Stimulated activated CD8-positive, alpha-beta memory T cell treated with anti-CD3 and anti-CD28 coated beads, Interleukin-7, amount 100 ng/mL, for 4 hours (primary cell): ENCODE measurements at places on chromosomes 16 and 17.

- DNase-seq, result no peak
Measured at GRCh38 chr17:67491681-67492024, 114.6 kb downstream of the PITPNC1 start.

GRCh38 chr17:55925440-55925839 is 174.6 kb downstream of the PCTP start:
- DNase-seq, result no peak

DNA sequence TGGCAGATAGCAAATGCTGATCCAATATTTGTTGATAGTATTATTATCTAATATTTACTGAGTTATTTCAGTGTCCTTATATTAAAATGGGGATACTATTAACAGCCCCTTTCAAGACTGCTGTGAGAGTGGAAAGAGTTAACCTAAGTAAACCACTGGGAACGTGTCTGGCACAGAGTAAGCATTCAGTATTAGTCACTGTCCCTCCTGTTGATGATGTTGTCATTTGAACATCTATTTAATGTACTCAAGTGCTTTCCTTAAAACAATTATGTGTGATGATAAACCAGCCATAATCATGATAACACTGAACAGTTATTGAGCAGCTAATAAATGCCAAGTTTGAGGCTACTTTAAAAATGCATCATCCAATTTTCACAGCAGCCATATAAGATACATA is 135.7 kb upstream of the XYLT1 start:
- DNase-seq, result no peak

GRCh38 chr17:13952009-13952750 is 117.1 kb upstream of the COX10 start:
- no peak for DNase-seq

DNA sequence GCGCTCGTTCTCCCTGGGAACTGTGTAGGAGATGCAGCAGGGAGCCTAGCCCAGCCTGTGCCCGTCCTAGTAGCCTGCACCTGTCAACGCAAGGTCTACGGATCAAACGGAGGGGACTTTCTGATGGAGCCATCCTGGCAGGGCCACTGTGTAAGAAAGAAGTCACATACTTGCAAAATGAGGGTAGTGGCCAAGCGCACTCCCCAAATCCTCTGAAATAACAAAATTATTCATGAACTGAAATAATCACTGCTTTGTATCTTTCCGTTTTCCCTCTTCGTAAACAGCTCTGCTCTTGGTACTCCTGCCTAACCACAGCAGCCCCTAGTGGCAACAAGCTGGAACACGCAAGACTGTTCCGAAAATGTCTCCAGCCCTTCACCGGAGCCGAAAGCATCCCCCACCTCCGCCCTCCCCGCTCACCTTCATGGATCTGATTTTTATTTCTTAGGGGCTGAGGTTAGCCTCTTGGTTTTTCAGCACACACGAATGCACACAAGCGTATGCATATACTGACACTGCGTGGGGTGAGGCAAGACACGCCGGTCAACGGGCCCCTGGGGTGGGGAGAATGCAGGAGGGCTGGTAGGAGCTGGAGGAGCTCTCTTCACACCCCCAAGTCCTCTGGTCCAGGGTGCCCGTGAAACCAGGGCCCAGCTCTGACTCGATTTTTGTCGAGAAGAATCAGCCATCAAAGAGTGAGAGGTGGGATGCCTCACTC is 100.8 kb downstream of the ABCC12 start:
- no peak for DNase-seq

GRCh38 chr16:23635958-23636357 is 5.2 kb downstream of the PALB2 start:
- no peak for DNase-seq

DNA sequence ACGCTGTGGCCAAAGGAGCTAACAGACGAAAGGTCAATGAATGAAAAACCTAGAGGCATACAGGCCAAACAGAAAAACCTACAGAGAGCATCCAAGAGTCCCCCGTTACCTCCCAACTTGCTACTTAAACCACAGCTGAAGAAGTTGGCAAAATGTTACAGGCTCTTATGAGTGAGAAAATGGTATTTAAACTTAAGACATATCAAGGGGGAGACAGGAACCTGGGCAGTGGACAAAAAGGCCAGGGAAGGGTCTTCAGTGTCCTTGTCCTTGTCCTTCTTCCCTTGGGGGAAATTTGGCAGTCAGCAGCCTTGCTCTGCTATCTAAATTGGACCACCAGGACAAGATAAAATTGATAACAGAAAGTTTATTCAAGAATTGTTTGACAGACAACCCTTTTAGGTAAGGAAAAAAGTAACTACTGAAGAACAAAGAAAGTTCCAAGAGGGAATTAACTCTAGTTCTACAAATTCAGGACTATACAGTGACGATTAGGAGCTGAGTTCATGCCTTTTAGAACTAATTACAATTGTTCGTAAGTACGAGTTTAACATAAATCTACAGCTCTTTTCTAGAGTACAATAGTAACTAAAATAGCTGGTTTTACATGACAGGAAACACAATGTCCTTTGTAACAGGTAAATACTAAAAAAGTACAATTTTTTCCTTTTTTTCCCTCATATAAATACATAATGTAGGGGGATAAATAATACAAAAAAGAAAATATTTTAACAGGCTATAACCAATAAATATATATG is 3.8 kb upstream of the HOXB2 start:
- no peak for DNase-seq

- peak; percentile 45 for DNase-seq
Measured at GRCh38 chr17:68296217-68297191, 5.2 kb downstream of the ARSG start.

DNA sequence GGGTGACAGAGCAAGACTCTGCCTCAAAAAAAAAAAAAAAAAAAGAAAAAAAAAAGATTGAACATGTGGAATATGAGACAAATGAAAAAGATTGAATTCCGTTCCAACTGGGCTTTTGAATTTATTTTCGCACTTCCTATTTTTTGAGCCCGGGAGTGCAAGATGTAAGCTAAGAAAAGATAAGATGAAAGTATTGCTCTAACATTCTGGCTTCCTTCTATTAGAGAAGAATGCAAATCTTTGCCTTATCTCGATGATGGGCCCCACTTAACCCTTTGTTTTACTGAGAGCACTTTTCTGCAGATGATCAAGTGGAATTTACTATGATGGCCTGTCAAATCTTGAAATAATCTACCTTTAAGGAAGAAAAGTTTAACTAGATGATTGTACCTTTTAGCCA is 96.3 kb downstream of the WWOX start:
- no peak for DNase-seq

DNA sequence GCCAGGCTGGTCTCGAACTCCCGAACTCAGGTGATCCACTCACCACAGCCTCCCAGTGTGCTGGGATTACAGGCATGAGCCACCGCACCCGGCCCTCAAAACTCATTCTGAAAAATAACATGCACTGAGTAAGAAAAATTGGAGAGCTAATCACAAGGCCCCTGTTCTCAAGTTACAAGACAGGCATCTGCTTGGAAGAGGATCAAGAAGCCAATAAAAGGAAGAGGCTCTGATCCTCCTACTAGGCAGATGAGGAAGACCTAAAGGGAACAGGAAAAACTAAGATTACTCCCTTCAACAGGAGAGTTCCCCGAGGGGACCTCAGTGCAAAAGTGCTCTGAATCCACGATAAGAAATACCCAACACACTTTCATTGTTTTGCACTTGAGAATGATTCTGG is 18.4 kb downstream of the BLMH start:
- DNase-seq, result no peak

DNA sequence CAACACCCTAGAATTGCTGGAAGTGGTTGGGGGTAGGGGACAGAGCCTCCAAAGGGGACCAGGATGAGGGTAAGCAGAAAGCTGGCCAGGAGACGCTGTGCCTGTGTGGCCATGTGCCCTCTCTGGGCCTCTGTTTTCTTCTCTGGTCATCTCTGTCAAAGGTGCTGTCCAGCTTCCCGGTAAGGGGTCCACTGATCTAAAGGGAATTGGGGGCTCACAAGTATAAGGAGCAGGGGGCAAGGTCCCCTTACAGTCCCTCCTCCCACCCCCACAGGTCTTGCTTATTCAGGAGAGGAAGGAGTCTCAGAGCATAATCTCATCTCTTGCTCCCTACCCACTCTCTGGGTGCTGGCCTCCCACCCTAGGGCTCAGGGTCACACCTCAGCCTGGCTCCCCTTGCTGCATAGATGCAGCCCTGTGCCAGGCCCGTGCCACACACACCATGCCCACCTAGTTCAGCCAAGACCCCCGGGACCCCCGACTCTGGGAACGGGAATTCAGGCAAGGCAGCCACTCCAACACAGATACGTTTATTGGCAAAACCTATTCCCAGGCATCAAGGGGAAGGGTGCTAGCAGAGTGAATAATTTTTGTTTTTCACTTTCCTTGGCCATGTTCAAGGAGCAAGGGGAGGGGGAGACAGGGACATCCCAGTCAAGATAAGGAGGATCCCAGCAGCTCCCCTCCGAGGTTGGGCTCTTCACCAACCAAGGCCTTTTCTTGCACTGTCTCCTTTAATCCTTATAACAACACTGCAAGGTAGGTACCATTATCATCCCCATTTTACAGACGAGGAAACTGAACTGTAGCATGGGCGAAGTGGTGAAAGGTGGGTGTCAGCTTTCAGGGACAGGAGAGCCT is 19.8 kb downstream of the SLC4A1 start:
- no peak for DNase-seq

DNA sequence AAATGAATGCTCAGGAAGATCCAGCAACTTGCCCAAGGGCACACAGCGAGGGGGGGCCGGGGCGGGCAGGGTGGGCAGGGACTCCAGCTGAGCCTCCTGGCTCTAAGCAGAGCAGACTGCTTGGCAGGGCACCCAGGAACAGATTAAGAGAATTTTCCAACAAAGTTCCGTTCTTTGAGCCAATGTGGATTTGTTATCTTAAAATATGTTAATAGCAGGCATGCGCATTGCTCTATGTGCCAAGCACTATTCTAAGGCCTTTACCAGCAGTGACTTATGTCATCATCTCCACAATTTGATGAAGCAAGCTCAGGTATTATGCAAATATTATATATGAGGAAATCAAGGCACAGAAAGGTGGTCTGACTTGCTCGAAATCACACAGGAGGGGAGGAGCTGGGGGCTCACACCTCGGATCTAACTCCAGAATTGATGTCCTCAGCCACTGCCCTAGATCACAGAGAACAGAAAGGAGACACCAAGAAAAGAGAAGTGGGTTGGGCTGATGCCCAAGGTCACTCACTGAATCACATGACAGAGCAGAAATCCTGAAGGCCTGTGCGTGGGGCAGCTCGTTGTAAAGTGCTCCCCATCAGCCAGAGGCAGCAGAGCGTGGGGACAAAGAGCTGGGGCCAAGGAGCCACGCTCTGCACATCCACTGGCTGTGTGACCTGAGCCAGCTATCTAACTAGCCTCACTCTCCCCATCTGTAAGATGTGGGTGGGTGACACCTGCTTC is 23.2 kb upstream of the MEAK7 start:
- no peak for DNase-seq

DNA sequence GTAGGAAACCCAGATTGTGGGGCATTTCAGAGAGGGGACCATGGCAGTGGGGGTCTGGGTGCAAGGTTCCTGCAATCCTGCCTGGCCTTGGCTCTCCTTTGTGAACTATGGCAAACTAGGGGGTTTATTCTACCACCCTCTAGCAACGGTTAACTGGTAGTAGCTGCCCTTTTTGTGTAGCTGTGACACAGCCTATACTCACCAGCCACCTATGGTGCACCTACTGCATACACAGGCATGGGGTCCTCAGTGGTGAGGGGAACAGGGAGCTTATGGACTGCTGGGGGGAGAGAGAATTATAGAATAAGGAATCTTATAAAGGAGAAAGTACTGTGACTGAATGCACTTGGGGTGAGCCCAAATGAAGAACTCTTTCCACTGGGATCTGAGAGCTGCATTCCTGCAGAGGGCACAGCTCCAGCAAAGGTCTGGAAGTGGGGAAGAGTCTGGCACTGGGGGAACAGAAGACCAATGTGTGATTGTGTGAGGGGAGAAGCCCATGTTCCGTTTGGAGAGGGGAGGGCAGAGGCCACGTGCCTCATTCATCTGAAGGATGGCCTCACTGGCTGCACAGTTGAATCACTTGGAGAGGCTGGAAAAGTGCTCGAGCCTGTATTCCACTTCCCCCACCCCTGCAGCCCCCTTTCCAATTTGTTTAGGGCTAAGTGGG is 2.1 kb downstream of the MT1X start:
- no peak for DNase-seq

DNA sequence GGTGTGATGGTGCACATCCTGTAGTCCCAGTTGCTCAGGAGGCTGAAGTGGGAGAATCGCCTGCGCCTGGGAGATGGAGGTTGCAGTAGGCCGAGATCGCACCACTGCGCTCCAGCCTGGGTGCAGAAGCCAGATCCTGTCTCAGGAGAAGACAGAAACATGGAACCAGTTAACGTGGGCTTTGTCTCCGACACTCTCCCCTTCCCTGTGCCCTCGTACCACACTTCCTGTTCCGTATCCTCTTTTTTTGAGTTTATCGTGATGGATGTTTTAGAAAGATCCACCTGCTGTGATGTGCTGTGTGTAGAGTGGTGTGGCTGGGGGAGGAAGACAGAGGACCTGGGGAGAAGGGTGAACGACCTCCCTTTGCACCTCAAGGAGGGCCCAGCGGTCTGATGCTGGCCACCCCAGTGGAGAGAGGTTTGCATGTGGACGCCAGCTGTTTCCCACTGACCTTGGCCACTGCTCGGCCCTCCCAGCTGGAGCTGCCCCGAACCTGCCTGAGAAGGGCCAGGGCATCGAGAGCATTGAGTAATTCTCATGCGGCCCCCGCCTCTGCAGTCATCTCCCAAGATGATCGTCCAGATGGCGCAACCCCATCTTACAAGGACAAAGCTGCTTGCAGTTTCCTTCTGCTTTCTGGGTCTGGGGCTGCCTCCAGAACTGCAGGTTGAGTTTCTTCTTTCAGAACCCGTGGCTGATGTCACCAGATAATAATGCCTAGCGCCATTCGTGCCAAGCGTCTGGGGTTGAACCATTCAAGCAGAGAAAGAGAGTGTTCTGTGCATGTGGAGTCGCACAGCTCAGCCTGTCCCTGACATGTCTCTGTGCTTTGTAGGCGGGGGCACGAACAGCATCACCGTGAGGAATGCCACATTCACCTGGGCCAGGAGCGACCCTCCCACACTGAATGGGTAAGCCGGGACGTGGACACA is 126.3 kb downstream of the ABCC1 start:
- DNase-seq, result no peak

DNA sequence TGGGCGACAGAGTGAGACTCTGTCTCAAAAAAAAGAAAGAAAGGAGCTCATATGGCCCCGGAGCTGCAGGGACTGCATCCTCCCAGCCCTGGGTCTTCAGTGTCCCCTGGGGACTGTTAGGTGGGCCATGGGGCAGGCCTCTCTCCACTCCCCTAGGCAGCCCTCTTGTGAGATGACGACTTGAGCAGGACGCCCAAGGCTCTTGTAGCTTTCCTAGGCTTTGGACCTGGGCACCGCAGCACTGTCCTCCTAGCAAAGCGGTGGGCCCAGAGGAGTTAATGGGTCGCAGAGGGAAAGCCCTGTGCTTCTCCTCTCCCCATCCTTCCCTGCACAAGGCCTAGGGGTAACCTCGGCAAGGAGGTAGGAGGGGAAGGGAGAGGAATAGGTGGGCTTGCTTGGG is 202.2 kb downstream of the NTN1 start:
- DNase-seq, result no peak

- no peak for DNase-seq
Measured at GRCh38 chr16:82460766-82461165, 166.0 kb upstream of the CDH13 start.
